Effector CD8-positive, alpha-beta T cell (primary cell): ENCODE measurements at places on chromosomes 2 and 18.

DNA sequence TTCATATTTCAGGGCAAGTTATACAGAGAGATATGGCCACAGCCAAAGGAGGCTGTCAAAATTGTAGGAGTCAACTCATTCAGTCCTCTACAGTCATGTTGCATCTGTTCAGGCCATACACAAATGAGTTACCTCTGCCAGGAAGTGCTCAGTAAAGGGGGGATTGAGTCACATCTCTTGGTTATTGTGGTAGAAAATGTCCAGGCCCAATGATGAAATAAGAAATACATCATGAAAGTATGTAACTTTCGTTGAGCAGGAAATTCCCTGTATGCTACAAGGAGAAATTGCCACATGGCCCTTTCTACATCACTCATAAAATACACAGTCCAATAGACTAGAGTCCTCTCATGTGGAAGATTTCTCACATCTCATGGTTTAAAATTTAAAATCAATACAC lies 103.9 kb upstream of the COL3A1 start:
- no peak for DNase-seq

DNA sequence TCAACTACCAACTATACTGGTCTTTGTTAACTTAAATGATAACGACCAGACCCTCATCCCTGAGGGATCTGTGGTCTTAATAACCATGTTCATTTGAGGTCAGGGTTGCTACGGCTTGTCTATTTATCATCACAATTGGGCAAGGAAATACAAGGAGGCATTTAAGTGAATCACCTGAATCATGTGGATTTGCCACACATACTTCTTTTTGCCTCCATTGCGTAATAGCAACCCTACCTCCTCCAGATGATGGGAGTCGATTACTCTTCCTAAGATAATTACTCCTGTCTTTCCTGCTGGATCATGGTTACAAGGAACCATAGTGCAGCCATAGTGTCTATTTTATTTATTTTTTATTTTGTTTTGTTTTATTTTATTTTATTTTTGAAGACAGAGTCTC lies 42.2 kb downstream of the TAF4B start:
- DNase-seq, result no peak

GRCh38 chr2:175135862-175136261 lies 32.1 kb downstream of the ATF2 start:
- DNase-seq, result no peak

DNA sequence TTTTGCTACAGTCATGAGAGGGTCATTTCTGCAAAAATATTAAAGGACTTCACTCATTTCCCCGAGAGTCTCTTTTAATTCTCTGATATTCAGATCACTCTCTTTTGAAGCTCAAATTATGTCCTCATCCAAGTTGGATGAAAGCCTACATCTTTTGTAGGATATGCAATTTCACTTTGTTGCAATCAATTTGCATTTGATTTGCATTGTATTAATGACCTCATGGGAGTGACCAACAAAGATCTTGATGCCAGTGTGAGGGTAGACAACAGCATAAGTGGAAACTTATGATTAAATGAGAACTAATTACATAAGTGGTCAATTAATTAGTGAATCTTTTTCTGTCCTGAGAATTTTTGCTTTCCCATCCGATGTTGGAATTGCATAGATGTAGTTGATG lies 60.3 kb upstream of the UPP2 start:
- DNase-seq, result no peak

- no peak for DNase-seq
Observed at GRCh38 chr2:158378926-158379325, 77.6 kb downstream of the CCDC148 start.

- DNase-seq, result no peak
Observed at GRCh38 chr2:73931531-73932500, 5.1 kb downstream of the DGUOK start.

GRCh38 chr2:29314816-29315571 lies 199.8 kb downstream of the CLIP4 start:
- peak; percentile 11 for DNase-seq

- no peak for DNase-seq
Observed at GRCh38 chr2:12300019-12300602, 416.6 kb upstream of the TRIB2 start.

DNA sequence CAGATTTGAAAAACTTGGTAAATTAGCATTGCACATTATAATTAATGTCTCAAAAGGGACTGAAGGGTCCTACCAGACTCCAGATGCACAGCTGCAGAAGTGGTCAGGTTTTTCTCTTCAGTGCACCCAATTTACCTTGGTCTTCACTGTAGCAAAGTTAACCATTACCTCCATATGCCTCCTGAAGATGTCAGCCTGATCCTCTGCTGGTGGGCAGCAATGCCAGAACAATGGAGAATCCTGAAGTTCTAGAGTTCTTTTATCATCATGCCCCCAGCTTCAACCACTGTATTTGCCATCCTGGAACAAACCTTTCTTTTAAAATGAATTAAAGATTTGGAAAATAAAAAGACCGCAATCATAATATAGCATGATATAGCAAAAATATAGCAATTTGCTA lies 1774.8 kb upstream of the CELF4 start:
- DNase-seq, result no peak

DNA sequence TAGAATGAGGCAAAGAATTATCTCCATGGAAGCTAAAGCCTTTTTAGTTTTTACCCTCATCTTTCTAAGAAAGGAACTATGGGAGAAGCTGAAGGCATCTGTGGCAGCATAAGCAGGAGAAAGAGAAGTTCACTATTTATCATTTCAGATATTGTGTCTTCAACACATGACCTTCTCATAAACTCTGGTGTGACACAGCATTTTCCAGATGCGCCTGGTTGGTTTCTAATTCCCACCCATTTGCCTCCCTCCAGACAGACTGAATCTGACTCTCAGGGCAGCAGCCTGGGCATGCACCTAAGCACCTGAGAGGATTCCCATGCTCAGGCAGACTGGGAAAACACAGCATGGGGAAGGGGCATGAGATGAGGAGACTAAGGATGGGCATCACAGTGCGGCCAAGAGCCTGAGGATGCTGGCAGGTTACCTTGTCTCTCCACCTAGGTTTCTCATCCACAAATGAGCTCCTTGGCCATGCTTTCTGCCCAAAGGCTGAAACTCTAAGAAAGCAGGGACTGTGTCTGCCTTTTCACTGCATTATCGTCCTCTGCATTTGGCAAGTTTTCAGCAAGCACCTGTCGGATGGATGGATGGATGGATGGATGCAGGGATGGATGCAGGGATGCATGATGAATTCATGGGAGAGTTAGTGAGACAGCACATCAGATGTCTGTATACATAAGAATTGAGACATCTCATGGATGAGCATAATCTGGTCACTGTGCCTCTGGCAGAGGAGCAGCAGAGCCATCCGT lies 28.8 kb upstream of the SULT1C4 start:
- DNase-seq, result no peak

GRCh38 chr2:6159606-6160005 lies 467.4 kb downstream of the SOX11 start:
- no peak for DNase-seq

DNA sequence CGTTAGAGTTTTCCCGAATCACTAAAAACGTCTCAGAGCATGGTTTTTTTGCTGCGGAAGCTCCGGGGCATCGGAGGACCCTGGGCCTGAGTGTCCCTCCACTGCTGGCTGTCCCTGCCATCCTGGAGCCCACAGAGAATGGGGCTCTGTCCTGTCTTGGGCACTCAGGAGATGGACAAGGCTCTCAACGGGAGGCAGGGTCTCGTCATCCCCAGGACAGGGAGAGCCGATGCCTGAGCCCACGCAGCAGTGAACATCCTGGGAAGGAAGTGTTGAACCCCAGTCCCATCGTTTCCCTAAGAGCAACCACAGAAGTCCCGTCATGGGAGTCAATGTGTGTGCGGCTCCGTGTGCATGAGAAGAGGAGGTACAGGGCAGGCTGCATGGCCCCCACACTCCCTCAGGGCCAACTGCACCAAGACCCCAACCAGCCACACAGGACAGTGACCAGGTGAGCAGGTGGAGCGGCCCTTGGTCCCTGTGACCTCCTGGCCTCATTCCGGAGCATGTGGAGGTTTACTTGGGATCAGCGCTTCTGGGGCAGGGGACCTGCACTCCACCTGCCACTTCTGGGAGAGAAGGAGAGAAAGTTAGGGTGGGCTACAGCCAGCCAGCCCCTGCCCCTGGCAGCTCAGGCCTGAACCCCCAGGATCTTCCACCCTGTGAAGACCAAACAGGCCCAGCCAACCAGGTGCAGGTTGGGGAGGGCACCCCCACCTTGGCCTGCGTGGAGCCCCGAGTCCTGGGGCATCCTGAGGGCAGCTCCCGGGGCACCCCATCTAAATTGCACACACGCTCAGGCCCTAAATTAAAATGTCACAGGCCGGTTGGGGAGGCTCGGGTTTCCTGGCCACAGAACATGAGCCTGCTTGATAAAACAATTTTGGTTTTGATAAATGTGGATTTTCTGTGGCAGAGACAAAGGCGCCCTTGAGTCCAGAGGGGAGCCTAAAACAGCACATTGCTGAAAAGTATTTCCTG lies 3.1 kb upstream of the SNED1 start:
- DNase-seq, result no peak

GRCh38 chr18:49376046-49376445 lies 84.4 kb downstream of the DYM start:
- no peak for DNase-seq
